ENCODE measurements at places on chromosomes 12 and 14. TPM values are rescaled to one million over a fixed set of nuclear protein-coding genes. Genes with fewer than 3 reads are reported as not detected.

- H3K4me3 ChIP-seq, result no peak overlapping the region
- peak; percentile 24 for DNase-seq
- H3K27me3 ChIP-seq, result no peaks in the 10 kb centered on the region
- no peak overlapping the region for H3K27ac ChIP-seq
Measured at GRCh38 chr12:20798554-20798953, 12.0 kb upstream of the SLCO1B3 start.

GRCh38 chr12:88509851-88510250, 70.4 kb downstream of the KITLG start:
- H3K36me3 ChIP-seq, result peaks cover 7% of the 10 kb centered on the region
- no peak overlapping the region for H3K27ac ChIP-seq
- H3K4me3 ChIP-seq, result no peak overlapping the region

Gene ADAMTS20
- total RNA-seq, result not detected

Gene VASH1
- 22.9 TPM for total RNA-seq

Gene OR4E2
- not detected for total RNA-seq

DNA sequence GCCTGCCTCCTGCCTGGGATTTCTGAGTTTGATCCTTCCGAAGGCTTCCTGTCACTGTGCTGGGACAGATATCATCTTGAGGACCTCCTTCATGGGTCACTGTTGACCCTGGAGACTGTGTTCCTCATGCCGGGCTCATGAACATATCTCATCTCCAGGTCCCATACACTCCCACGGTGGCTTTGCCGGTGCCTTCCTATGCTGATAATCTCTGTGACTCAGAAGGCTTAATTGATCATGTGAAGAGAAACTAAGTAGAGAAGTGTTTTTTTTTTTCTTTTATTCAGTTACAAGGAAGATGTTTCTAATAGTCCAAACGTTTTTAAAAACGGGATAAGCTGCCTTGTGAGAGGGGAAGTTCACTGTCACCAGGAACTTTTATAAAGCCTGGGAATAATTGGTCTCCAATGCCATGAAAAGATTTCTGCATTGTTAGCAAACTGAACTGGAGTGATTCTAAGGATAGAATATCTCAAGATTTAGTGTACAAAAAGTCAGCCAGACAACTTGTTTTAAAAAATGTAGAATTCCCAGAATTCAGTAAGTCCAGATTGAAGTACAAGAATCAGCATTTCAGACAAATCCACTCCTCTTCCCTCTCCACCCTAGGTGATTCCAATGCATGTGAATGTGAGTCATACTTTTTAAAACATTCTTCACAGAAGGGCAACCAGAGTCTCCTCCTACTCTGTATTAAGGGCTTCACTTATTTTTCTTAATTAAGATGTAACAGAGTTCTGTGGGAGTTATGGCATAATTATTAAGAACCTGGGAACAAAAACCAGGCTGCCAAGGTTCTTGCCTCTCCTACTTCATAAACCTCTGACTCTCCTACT, 139.8 kb upstream of the LGR5 start:
- H3K36me3 ChIP-seq, result no peaks in the 10 kb centered on the region
- no peak overlapping the region for H3K4me3 ChIP-seq
- no peak for DNase-seq
- H3K27me3 ChIP-seq, result no peaks in the 10 kb centered on the region
- H3K4me1 ChIP-seq, result peaks cover 4% of the 10 kb centered on the region
- no peak overlapping the region for H3K27ac ChIP-seq

Gene KRT75
- total RNA-seq, result not detected
